ENCODE measurements at places on chromosomes 16 and 17.

DNA sequence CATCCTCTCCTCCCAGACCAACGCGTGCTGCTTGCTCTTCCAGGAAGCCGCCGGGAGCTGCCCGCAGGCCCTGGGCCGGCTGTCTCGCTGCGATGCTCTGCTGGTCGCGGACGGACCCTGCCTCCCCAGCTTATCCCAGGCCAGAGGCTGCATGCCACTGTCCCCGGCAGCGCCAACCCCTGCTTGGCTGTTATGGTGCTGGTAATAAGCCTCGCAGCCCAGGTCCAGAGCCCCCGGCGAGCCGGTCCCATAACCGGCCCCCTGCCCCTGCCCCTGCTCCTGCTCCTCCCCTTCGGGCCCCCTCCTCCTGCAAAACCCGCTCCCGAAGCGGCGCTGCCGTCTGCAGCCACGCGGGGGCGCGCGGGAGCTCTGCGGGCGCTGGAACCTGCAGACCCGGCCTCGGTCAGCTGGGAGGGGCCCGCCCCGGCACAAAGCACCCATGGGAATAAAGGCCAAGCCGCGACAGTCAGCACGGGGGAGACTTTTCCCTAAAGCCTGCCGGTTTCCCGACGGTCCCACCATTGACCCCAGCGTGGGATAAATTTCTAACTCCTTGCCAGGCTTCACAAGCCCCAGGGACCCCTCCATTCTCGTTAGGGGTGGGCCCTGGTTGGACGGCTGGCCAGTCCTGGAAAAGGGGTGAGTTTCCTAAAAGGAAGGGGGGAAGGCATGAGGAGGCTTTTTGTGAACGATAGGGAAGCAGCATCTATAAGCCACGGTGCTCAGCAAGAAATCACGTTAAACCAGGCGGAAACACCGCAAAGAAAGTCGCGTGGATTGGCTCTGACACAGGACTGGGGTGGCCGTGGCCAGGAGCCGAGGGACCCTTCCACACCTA, 11.2 kb downstream of the ENPP7 start:
- DNase-seq, result peak; percentile 72

DNA sequence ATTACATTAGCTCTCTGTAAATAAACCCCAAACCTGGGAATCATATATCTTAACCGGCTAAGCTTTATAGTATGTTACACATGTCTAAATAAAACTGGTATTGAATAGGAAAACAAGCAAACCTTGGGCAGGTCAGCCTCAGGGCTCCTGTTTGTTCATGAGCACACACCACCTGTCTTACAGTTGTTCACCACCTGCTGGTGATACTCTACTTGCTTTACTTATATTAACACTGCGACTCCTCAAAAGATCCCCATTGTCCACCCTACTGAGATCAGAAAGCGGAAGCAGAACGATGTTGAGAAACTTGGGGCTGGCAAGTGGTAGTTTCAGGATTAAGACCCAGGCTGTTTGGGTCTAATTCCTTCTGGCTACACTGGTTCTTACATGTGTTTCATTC, 16.4 kb downstream of the CDH13 start:
- no peak for DNase-seq

DNA sequence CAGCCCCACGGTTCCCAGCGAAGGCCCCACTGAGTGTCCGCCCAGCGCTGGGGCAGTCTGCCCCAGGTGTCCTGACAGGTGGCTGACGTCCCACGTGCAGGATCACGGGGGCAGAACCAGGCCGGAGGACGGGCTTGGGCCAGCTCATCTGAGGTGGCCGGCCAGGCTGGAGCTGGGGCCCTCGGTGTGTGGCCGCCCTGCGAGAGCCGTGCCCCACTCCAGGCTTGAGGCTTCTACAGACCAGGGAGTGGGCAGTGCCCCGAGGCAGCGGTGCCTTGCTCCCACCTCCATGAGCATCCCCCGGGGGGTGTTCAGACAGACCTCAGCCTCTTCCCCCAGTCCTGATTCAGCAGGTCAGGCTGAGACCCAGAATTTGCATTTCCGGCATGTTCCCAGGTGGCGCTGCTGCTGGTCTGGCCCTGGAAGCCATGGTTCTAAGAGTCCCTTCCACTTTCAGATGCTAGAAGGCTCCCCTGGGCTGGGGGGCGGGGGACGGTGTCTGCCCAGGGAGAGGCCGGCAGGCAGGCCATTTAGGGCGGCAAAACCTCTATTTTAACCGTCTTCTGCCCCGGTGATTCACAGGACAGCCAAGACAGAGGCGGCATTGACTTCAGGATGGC, 35.4 kb upstream of the PABPN1L start:
- no peak for DNase-seq

DNA sequence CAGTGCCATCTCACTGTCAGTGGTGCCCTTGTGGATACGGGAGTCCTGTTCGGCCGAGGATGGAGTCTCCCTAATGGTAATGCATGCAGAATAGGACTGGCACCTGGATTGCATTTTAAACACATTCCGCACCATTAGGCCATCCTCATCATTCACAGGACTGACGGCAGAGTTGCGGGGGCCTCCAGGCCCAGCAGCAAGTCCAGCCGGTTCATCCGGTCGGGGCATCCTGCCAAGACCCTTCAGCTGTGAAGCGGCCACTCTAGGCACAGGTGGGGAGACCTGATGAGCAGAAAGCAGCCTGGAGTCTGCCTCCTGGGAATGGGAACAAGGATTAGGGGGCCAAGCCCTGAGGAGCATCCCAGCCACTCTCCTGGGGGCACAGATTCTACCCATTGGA, 90.3 kb upstream of the XYLT1 start:
- DNase-seq, result no peak

DNA sequence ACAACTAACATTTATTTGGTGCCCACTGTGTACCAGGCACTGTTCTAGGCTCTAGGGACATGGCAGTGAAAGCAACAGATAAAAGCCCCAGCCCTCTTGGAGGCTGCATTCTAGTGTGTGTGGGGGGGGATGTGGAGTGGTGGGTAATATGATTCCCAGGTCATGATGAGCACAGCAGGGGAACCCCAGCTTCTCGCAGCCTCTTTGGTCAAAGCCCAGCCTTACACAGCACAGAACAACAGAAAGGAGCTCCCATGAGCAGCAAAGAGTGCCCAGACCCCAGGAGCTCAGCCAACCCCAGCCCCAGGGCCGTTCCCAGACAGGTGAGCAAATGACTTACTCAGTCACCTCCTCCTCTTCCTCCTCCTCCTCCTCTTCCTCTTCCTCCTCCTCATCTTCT, 21.9 kb downstream of the CNGB1 start:
- no peak for DNase-seq
